ENCODE measurements at places on chromosomes 11 and 22.

GRCh38 chr11:117877120-117877784 lies 794 bp upstream of the FXYD6 start:
- DNase-seq: no peak

GRCh38 chr22:36285545-36285944 lies 32.6 kb downstream of the APOL1 start:
- DNase-seq: no peak

- no peak for DNase-seq
These were observed 146.5 kb downstream of the ELP4 start for GRCh38 chr11:31656051-31656450.

GRCh38 chr11:13786688-13787087 lies 118.2 kb downstream of the FAR1 start:
- DNase-seq: no peak

- DNase-seq: no peak
These were observed 25.2 kb downstream of the ALKBH3 start for GRCh38 chr11:43905813-43906241.

GRCh38 chr11:69463181-69463994 lies 18.1 kb upstream of the LINC01488 start:
- no peak for DNase-seq
